CD4-positive, CD25-positive, alpha-beta regulatory T cell (primary cell): ENCODE measurements at places on chromosomes 2 and 18.

- DNase-seq: no peak
These were observed 22.7 kb upstream of the SPR start for GRCh38 chr2:72864500-72864899.

DNA sequence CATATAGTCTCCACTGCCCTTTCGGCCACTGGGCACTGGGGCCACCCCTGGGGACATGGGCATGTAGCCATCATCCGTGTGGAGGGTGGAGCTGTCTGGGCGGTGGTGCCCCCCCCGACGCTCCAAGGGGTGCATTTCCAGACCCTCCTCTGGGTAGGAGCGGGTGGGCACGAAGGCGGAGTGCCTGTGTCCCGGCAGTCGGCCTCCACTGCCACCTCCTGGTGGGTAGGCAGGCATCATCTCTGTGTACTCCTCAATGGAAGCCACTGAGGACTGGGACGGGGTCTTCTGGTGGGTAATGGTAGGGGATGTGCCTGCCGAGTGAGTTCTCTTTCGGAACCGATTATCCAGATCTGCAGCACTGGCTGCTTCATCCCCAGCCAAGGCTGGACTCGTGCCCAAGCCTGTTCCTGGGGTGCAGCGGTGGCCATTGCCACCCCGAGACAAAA is 2.8 kb downstream of the IRS1 start:
- no peak for DNase-seq

DNA sequence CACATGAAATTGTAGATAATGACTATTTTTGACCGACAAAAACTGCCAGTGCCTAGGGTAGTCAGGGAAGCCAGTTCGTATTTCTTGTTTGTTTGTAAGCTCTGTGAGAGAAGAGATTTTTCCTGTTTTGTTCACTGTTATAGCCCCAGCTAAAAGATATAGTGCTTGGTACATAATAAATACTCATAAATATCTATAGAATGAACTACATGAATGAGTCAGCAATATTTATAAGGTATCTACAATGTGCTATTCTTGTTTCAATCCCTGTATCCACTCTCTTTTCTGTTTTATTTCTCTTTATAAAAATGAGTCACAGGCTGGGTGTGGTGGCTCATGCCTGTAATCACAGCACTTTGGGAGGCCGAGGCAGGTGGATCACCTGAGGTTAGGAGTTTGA is 275.6 kb upstream of the FANCL start:
- no peak for DNase-seq

DNA sequence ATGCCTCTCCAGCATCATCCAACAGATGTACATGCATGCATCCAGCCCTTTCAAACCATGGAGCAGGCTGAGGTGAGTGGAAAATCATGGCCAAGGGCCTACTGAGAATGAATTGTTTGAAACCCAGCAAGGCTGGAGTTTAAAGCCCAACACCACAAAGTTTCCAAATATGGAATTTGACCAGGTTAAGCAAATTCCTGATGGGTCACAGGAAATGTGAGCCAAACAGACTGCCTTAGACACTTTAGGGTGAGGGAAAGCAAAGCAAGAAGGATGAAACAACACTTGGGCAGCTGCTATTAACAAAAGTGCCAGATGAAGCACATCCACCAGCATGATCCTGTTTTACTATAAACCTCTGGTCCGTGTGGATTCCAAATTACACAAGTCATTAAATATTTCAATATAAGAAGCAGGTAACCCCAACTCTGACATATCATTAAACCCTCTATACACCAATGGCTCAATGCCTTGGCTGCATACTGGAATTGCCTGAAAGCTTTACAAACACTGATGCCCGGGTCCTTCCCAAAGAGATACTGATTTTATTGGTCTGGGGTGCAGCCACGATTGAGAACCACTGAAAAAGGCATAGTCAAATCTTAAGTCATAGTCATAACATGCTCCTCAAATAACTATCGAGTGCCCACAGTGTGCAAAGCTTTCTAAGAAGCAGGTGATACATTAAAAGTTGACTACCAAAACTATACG is 9.1 kb downstream of the KLF7 start:
- no peak for DNase-seq

DNA sequence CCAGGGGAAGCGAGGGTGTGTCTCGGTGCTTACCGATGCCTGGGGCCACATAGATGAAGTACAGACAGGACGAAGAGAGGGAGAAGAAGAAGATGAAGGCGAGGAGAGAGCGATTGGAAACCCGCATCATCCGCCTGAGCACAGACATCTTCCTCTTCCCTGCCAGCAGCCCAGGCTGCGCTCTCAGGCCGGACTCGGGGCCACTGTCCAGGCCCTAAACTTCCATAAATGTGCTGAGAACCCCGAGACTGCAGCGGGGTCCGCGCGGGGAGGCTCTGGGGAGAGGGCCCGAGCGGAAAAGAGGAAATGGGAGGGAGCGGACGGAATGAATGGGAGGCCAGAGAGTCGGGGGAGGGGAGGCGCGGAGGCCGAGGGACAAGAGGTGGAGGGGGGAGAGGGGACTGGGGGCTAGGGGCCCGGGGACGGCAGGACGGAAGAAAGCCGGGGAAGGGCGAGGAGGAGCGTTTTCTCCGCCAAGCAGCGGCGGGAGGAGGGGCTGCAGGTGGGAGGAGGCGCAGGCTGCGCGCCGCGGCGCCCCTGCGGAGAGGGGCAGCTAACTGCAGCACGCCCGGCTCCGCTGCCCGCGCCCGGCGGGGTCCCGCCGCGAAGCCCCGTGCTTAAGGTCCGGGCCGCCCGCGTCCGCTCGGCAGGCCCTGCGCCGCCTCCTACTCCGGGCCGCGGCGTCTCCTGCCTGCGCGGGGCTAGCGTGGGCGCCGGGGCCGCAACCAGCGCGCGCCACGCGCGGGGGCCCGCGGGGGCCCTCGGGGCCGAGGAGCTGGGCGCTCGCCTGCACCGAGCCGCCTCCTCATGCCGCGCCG is at the start of gene B4GALT6:
Gene B4GALT6, minus strand, starts transcription at position 303 of the 818 bp plus-strand sequence. Its CDS starts 155 bp downstream, at position 148.
- no peak for DNase-seq

- no peak for DNase-seq
These were observed 65.4 kb downstream of the TRPM8 start for GRCh38 chr2:233982421-233983121.

DNA sequence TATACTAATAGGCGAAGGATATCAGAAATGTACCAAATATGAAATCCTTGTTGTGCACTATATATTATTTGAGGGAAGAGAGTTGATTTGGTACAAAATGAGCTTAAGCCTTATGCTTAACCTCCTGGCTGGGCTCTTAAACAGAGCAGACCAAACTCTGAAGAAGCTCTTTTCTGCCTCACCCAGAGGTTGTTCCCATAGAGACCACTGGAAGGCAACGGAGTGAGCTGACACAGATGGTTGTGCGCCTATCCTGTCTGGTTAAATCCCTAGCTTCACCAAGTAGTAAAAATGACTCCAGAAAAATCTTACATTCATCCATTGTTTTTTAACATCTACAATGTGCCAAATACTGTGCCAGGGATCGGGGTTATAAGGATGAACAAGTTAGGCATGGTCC is 55.9 kb upstream of the NOL4 start:
- no peak for DNase-seq

DNA sequence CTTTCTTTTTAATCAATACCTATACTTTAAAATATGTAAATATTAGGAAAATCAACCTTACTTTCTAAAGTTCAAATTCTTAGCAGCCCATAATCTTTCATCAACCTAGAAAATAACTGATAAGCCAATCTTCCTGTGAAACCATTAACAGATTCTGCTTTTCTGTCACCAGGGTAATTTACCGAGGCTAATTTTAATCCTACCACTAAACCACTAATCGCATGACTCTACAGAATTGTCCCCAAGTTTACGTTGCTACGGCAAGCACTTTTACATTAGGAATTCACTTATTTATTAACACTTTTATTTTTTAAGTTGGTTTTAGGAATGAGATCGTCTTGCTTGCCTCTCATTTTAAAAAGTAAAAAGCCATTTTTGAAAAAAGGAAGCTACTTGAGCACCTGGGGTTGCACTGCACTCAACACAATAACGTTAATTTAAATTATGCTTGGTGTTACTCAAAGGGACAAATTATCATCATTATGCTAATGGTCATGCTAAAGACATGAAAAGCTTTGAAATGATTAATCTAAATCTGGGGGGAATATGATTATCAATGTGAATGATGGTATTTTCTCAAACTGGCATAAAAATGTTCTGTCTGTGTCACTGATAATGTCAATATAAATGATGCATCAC is 10.2 kb downstream of the ZNF516 start:
- DNase-seq: no peak

- DNase-seq: no peak
These were observed 212.4 kb downstream of the CMPK2 start for GRCh38 chr2:6653281-6653750.

DNA sequence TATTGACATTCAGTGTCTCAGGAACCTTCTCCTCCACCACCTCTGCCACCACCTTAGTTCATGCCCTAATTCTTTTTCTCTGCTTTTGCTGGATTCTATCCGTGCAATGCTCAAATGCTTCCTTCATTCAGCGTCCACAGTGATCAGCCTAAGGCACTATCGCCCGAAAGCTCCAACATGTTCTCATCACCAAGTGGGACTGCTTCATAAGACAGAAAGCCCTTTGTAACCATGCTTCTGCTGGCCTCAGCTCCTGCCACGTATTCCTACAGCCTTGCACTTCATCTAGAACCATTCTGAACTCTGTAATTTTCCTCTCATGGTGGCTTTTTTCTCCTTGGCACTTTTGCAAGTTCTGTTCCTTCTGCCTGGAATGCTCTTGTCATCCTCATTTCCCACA is 222.9 kb downstream of the HNMT start:
- no peak for DNase-seq

DNA sequence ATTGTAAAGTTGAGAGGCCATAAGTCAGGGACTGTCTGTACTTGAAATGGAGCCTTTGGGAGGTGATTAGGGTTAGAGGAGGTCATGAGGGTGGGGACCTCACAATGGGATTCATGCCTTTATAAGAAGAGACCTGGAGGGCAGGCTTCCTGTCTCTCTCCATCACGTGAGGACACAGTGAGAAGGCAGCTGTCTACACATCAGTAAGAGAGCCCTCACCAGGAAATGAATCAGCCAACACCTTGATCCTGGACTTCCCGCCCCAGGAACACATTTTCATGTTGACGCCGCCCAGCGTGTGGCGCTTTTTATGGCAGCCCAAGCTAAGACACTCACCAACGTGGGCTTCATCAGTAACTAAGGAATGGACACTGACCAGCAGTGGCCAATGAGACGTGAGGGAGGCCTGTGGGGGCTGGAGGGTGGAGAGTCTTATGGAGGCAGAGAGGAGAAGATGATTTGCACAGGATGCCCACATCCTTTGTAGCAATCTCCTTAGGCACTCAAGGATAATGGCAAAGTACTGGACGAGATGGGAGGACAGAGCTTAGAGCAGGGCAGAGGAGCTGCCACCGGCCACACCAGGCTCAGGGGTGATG is 162.7 kb downstream of the EIPR1 start:
- no peak for DNase-seq

DNA sequence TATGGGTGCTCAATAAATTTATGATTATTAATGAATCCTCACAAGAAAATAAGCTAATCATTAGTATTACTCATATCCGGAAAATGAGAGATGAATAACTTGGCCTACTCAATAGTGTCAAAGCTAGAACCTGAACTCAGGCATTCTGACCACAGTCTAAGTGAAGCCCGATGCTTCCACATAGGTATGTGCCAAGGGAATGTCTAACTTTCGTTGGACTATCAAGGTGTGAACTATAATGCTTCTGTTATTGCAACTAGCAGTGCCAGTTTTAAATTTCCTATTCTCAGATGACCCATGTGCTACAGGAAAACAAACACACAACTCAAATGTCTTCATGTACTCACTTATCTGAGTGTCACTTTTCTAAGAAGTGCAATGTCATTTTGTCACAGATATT is 1.8 kb downstream of the BARD1 start:
- no peak for DNase-seq

DNA sequence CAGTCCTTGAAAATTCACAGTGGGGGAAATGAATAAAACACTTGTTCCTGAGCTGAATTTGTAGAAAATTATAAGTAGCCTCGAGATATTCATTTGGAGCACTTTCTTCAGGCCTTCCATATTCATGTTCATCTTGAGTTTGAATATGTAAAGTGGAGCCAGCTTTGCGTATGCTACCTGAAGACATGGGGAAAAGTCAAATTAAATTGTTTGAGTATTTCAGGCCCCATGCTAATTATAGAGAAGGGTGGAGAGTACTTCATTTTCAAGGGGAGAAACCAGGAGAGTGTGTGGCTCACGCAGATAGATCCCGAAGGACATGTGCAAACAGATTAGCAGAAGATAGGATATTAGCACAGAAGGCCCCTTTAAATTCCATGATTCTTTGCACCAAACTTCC is 7.7 kb downstream of the RPRM start:
- DNase-seq: no peak

GRCh38 chr18:57660961-57661360 is 39.3 kb upstream of the NARS1 start:
- DNase-seq: no peak

DNA sequence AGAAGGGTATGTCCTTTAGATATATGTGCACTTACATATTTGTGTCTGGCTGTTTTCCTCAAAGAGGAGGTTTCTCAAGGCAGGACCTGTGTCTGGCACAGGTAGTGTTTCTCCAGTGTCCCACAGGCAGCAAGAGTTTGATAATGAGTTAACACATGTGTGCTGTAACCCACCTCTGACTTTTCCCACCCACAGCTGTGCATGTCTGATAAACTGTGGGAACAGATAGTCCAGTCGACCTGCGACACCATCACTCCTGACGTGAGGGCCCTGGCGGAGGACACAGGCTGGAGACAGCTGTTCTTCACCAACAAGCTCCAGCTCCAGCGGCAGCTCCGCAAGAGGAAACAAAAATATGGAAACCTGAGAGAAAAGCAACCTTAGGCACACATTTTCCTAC is 58.2 kb downstream of the SLC16A14 start:
- no peak for DNase-seq
